Activated T-helper 1 cell treated with Interleukin-2 at 50 U/mL for 16 hours (primary cell): ENCODE measurements at places on chromosomes 16 and 17.

DNA sequence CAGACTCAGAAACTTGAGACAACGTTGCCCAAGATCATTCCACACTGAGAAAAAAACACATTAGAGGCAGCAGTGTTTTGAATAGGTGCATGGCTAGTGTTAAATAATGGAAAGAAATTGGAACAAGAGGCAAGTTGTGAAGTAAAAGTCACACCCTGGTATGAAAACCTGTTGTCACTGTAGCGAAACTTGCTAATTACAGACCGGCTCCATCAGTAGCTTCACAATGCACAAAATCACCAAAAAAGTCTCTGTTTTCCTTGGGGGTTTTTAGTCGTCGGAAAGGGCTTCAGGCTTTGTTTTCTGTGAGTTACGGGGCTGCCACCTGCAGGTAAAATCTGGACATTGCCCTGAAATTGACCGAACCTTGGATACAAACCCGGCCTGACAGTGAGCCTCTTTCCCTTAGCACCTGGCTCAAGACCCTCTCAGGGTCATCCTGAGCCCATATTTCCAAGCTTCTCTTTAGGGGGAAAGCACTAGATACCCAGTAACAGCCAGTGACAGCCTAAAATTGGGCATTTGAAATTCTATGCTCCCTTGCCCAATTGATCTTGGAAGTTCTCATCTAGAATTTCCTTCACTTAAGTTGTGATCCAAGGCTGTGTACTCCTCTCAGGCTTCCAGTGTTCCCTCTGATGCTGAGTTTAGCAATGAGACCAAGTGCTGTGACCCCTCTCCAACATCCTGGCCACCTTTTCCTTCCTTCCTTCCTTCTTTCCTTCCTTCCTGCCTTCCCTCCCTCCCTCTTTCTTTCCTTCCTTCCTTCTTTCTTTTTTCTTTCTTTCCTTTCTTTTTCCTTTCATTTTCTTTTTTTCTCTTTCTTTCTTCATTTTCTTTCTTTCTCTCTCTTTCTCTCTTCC is 7.2 kb upstream of the GRB2 start:
- peak; percentile 46 for DNase-seq

DNA sequence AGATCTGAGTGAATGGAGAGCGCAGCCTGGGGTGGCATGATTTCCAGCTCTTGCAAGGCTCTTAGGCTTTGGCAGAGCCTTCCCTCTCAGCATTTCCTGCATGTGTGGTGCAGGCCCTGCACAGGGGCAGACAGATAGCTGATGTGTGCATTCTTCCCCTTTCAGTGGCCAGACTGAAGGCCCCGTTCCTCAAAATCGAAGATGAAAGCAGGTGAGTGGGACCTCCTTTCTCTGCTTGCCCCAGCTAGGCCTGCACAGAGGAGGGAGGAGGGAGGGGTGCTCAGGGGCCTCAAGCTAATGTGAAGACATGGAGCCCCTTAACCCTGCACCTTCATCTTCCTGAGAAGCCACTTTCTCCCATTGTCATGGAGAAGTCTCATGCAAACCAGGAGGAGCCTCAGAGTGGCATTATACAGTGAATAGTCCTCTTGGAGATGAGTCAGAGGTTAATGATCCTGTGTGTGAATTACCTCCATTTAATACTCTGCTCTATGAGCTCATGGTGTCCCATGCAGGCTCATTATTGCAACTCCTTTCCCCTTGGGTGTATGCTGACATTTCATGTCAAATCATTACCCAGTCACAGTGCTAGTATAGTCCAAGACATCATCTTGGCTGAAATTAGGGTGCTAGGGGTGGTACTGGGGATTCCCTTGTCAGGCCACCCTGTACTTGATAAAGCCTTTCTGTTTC is 20.4 kb upstream of the ADAM11 start:
- no peak for DNase-seq

- DNase-seq: no peak
Observed at GRCh38 chr16:56625943-56626654, 518 bp downstream of the MT1E start.

GRCh38 chr17:60769327-60769726 is 91.7 kb downstream of the BCAS3 start:
- DNase-seq: no peak

- DNase-seq: no peak
Observed at GRCh38 chr16:57992084-57992483, 8.4 kb downstream of the ZNF319 start.

DNA sequence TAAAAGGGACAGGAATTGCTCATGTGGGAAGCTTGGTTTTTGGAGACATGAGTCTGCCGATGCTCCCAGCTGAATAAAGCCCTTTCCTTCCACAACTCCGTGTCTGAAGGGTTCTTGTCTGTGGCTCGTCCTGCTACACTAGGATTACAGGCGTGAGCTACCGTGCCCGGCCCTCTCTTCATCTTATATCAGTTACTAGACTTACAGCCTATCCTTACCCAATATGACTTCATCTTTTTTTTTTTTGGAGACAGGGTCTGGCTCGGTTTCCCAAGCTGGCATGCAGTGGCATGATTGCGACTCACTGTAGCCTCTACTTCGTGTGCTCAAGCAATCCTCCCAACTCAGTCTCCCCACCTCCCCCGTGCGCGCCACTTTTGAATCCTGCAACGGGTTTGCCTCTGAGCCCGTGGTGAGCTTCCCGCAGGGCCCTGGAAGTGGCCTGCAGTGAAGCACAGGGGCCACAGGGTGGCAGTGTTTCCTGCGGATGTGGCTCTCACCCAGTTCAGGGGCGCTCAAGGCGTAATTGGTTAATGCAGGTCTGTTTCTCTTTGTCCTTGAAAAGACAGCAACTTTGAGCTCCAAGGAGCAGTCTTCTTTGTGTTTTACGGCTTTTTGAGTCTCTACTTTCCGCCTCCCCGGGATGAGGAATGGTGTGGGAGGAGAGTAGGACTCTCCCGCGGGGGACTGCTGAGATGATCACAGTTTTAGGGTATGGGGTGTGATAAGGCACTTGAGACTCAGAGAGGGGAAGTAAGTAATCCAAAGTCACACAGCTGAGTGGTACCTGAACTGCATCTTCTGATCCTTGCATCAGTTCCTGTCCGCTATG is 22.7 kb upstream of the GPRC5B start:
- peak; percentile 53 for DNase-seq

GRCh38 chr17:742147-742793 is 9.8 kb downstream of the GEMIN4 start:
- no peak for DNase-seq

DNA sequence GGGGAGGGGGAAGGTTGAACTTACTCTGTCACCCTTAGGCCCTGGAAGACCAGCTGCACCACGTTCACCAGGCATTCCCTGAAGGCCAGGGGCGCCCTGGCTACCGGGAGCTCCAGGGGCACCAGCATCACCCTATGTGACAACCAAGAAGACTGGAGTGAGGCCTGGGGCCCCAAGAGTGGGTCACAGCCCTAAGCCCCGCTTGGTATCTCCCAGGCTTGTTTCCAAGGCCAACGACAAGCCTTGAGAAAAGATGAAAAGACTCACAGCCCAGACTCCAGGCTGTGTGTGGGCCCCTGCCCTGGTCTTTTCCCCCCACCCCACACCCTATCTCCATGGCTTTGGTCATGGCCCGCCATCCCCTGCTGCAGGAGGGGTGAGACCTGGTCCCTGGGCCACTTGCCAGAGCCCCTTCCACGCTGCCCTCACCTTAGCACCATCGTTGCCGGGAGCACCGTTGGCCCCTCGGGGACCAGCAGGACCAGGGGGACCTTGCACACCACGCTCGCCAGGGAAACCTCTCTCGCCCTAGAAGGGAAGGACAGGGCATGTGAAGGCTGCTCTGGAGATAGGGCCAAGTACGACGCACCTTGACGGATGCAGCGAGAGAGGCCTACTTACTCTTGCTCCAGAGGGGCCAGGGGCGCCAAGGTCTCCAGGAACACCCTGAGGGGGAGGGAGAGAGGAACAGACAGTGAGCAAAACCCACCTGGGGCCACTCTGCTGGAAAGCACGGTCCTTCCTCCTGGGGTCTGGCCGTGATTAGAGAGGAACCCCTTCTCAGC is 9.9 kb downstream of the COL1A1 start:
- no peak for DNase-seq

DNA sequence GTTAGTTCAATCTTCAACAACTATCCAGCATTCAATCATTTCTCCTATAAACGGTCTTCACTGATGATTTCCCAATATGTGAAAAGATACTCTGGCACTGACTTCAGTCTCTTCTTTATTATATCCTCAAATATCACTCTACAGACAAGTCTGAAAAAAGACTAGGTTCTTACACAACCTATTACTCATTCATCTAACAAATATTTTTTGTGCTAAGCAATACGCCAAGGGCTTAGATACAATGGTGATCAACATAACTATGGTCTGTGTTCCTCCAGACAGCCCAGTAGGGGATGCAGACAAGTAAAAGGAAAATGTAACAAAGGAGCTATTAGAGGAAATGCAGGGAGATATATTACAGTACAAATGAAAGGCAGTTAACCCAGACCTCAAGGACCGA is 63.9 kb downstream of the MYO1D start:
- no peak for DNase-seq

GRCh38 chr16:19393226-19394111 is 24.2 kb upstream of the TMC5 start:
- DNase-seq: no peak

DNA sequence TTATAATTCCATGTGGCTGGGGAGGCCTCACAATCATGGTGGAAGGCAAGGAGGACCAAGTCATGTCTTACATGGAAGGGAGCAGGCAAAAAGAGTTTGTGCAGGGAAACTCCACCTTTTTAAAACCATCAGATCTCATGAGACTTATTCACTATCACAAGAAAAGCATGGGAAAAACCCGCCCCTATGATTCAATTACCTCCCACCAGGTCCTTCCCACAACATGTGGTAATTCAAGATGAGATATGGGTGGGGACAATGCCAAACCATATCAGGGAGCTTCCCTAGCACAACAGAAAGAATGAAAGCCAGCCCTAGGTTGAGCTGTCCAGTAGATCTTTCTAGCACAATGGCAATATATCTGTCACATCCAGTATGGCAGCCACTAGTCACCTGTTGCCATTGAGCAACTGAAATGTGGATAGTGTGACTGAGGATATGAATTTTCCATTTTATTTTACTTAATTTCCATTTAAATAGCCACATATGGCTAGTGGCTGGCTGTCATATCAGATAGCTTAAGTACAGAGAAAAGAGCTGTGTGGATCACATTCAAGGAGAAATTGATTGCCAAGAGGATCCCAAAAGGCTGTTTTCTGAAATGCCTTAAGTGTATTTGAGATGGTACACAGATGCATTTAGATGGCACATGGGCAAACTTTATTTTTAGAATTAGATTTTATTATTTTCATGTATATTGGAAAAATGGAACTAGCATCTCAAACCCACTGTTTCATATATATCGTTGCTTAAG is 273.0 kb downstream of the GRIN2A start:
- no peak for DNase-seq

DNA sequence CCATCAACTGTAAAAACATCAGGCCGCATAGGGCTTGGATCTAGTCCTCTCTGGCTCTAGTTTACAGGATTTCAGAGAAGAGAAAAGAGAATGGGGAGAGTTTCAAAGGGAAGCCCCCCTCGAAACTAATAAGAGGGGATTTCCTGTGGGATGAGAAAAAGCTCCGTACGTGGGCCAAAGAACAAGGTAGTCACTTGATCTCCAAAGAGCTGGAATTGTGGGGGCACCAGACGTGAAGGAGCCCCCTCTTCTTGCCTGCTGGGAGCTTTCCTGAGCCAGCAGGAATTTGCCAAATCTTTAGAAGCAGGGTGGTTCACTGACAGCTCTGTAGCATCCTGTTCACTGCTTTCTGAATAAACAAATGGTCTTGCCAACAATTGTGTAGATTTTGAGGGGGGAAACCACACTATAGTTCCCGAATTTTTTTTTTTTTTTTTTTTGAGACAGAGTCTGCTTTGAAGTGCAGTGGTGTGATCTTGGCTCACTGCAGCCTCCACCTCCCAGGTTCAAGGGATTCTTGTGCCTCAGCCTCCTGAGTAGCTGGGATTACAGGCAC is 7.0 kb upstream of the TMIGD1 start:
- no peak for DNase-seq

DNA sequence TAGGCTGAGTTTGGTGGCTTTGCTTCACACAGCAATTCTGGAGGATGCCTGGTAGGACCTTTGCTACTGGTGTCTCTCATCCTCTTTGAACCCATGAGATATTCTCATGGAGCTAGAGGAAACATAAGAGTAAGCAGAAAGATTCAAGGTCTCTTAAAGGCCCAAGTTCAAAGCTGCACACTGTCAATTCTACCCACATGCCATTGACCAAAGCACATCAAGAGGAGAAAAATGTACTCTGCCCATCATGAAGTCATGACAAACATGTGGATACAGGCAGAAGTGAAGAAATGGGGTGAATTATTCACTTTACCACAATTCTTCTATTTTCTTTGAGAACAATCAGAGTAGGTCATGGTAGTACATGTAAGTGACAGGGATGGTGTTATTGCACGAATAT is 13.1 kb downstream of the SKA2 start:
- no peak for DNase-seq

- DNase-seq: no peak
Observed at GRCh38 chr16:72664056-72664508, 383.8 kb downstream of the ZFHX3 start.

DNA sequence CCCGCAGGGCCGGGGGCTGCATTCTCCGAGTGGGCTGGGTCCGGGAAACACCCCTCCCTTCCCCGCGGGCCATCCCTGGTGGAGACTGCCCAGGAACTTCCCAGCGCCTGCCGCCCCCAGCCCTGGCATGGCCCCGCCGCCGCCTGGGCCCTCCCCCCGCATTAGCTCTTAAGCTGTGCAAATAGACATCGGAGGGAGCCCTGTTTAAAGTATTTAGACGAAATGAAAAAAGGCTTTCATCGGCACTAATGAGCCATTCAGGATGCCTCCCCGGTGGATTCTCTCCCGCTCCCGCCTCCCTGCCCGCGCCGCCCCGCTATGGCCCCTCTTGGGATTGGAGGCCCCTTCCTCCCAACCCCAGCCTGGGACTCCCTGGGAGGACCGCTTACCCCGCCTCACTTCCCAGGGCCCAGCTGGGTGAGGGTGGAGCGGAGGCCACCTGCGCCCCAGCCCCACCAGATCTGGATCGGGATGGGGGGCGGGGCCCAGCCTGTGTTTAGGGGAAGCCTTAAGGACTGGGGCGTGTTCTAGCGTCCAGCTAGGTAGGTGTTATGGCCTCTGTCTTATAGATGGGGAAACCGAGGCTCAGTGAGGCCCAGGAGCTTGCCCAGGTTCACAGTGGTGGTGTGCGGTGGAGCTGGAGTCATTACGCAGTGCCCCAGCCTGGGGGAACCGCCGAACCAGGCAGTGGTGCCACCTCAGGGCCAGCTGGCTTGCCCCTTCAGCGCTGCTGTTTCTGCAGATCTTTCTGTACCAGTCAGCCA is 19.7 kb downstream of the SEZ6 start:
- DNase-seq: no peak

DNA sequence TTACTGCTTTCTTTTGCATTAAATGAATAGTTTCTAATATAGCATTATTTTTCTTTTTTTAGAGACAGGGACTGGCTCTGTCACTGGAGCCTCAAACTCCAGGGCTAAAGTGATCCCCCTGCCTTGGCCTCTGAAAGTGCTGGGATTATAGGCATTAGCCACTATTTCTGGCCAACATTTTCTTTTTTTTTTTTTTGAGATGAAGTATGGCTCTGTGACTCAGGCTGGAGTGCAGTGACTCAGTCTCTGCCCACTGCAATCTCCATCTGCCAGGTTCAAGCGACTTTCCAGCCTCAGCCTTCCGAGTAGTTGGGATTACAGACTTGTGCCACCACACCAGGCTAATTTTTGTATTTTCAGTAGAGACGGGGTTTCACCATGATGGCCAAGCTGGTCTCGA is 2.0 kb upstream of the DUXB start:
- DNase-seq: no peak

- DNase-seq: no peak
Observed at GRCh38 chr16:71919035-71919434, 23.7 kb downstream of the IST1 start.

- DNase-seq: no peak
Observed at GRCh38 chr17:43827596-43827995, 5.3 kb downstream of the MPP3 start.
